Foreskin keratinocyte (primary cell): ENCODE measurements at places on chromosomes 1 and 21. TPM values are rescaled to one million over a fixed set of nuclear protein-coding genes. Genes with fewer than 3 reads are reported as not detected.

Gene USF1
- 38.5 and 39.0 TPM in 2 replicates for total RNA-seq

Gene RNU1-2
- 2,556 and 4,441 TPM in 2 replicates for total RNA-seq

DNA sequence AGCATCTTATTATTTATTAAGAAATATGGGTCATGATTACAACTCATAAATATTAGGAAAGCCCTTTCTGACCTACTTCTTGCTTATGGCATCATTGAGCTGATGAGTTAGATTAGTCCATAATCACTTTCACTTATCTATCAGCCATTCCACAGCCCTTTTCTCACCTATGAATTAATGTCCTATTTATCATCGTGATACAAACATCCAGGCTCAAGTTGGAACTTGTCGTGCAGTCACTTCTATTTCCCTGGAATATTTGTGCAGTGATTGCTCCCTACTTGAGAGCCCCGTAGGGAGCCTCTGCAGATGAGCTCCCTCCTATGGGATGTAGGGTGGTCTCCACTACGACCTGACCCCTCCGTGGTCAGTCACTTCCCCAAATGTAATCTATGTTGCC lies 8.1 kb upstream of the F3 start:
- DNase-seq, result peak; percentile 79

DNA sequence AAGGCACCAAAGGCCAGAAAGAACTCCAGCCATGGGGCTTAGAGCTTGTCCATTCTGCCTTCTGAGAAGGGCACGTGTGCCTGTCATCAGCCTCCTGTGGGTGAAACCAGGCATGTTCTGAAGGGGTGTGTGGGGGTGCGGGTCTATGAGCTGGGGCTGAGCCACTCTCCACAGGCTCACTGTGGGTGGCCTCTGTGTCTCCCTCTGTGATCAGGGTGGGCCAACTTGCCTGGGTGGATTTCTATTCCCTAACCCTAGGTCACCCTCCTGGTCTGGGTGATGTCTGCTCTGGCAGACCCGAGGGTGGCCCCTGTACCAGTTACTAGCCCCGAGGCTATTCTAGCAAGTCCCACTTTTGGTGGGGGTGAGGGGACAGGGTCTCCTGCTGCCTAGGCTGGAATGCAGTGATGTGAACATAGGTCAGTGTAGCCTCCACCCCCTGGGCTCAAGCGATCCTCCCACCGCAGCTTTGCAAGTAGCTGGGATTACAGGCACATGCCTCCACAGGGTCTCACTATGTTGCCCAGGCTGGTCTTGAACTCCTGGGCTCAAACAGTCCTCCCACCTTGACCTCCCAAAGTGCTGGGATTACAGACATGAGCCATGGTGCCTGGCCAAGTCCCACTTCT lies 94.4 kb downstream of the TRIM11 start:
- no peak for DNase-seq

DNA sequence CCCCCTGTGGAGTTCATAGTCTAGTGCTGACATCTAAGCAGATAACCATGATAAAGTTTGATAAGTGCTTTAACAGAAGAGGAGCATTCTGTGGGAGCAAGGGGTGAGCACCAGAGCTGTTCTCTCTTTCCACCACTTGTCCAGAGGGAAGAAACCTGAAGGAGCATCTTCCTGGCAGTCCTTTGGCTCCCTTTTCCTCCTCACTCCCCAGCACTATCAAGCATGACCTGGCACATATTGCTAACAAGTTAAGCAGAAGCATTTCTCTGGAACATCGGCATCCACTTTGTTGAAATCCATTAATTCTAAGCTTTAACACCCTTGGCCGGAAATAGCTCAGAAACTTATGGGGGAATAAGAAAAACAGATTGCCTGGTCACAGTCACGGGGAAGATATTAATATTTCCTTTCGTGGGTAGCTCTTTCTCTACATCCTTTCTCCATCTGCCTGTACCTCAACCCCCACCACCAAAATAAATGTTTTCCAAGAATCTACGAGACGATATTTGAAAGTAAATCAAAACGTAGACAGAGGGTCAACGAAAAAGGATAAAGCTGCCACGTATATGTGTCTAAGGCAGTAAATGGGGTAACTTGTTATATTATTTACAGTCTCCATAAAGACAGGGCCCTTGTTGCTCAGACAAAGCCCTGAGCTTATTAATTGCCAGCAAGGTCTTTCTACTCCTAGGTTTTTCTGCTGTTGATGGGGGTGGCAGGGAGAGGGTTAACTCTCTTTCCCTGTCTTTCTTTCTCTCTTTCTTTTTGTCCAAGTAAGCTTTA lies 351.4 kb downstream of the NUF2 start:
- DNase-seq, result no peak

DNA sequence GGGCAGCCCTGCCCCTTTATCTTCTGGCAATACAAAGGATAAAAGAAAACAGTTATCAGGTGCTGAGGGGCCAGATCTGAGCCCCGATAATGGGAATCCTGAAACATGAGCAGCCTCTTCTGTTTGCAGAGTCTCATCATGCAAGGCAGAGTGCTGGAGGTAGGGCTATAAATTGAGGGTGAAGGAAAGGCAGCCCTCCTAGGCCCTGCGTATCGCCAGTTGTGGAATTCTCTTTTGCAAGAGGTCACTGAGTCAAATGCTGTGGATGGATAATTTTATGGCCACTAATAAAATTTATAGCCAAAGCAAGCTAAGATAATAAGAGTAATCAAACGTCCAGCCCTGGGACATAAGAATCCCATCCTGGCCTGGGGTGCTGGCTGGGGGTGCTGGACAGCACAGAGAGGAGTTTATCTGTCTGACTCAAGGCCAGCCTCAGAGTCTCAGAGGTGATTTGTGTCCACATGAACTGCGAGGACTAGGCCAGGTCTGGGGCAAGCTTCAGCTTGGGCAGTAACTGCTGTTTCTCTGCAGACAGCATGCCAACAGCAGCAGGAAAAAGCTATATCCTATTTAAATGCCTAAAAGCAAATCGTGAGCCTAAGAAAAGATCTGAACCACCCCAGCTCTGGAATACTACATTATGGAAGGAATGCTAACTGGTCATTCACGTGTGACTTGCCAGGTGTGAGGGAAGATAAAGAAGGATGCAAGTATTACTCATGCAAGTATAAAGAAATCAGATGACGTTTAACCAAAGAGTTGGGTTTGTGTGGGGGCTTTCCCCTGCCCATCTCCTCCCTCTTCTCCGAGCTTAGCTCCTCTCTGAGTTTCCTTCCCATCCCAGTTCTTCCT lies 254.8 kb downstream of the KIF26B start:
- no peak for DNase-seq

DNA sequence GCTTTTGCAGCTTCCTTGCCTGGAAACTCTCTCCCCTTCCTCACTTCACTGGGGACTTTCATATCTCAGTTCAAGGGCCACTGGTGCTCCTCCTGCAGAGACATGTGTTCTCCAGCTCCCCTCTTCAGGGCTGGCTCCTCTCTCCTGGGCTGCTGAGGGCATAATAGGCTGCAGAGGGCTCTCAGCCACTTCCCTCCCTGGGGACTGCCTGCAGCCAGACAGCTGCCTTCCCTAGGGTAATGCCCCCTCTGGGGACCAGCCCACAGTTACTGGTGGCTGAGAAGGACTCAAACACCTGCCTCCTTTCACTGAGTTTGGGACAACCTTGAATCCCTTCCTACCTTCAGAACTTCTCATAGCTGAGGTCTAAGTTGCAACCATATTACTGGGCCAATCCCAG lies 104.8 kb upstream of the POU3F1 start:
- DNase-seq, result no peak

GRCh38 chr1:64543831-64544230 lies 73.9 kb downstream of the CACHD1 start:
- no peak for DNase-seq

- DNase-seq, result peak; percentile 89
These were observed 26.1 kb downstream of the PKP1 start for GRCh38 chr1:201309416-201309815.

DNA sequence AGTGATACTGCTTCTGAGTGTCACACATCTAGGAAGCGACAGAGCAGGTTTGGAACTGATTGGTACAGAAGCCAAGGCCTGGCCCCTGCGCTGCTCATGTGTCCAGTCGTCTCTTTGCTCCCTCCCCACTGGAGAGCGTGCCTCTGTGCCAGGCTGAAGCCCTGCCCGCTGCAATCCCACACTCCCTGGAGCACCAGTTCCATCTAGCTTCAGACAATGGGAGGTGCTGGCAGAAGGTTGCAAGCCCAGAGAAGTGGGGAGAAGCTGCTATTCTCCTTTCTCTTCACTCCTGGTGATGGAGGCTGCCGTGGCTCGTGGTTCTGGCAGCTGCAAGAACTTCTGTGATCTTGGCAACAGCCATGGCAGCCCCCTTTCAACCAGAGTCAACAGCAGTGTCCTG lies 250.9 kb downstream of the MATN1 start:
- no peak for DNase-seq

GRCh38 chr1:65247419-65248359 lies 61.7 kb upstream of the DNAJC6 start:
- peak; percentile 99 for DNase-seq

- DNase-seq, result no peak
These were observed 152.9 kb upstream of the ZNF644 start for GRCh38 chr1:91174734-91175133.

Gene MYBPHL
- 1.1 and 1.2 TPM in 2 replicates for total RNA-seq

DNA sequence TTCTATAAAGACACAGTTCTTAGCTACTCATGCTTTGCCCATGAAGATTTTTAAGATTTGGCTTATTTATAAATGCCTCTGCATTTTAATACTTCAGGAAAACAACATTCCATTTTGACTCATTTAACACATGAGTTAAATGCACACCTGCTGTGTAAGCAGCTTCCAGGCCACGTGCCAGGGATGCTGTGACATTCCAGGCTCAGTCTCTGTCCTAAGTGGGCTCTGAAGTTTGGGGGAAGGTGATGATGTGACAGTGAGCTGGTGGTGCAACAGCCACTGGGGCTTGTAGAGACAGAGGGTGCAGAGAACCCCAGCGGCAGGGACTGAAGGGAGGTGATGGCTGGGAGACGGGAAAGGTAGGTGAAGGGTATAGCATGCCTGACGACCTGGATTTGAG lies 40.7 kb downstream of the HHAT start:
- no peak for DNase-seq

Gene RFX5
- total RNA-seq, result 29.2 and 38.4 TPM in 2 replicates

Gene ERVH48-1
- total RNA-seq, result not detected in 2 replicates

DNA sequence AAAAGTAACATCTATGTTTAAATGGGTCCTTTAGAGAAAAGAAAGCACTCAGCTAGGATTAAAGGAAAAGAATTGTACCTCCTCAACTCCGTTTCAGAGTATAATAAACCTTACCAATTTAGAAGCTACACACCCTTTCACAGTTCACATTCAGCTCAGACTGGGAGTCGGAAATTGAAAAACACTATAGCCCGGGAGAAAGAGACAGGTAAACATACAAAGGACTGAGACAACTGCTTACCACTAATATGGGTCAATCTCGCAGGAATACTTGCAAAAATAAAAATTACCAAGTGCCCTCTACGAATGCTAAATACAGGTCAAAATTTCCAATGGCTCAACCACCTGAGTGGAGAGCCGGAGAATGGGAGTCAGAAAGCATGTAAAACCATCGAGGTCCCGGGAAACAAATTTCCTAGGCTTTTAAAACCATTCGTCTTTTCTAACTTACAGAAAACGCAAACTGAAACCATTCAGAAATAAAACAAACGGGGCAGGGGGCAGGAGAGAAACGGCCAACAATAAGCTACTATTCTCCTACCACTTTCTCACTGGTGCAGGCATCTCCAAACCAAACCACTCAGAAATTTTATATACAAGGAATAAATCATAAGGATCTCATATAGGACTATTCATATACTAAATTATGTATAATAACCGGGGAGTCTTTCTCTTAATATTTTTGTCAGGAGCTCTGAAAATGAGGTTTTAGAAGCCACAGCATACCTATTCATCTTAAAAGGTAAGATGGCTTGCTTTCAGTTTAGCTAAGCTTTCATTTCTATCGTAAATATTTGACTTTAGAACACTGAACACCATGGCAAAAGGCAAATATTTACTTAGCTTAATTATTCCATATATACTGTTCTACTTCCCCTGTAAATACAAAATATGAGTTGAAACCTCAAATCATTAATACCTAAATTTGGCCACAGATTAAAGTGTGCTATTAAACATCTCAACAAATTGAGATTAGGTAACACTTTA lies 136.5 kb downstream of the RERE start:
- DNase-seq, result no peak

- DNase-seq, result no peak
These were observed 507.1 kb downstream of the BRINP3 start for GRCh38 chr1:189970331-189971230.

DNA sequence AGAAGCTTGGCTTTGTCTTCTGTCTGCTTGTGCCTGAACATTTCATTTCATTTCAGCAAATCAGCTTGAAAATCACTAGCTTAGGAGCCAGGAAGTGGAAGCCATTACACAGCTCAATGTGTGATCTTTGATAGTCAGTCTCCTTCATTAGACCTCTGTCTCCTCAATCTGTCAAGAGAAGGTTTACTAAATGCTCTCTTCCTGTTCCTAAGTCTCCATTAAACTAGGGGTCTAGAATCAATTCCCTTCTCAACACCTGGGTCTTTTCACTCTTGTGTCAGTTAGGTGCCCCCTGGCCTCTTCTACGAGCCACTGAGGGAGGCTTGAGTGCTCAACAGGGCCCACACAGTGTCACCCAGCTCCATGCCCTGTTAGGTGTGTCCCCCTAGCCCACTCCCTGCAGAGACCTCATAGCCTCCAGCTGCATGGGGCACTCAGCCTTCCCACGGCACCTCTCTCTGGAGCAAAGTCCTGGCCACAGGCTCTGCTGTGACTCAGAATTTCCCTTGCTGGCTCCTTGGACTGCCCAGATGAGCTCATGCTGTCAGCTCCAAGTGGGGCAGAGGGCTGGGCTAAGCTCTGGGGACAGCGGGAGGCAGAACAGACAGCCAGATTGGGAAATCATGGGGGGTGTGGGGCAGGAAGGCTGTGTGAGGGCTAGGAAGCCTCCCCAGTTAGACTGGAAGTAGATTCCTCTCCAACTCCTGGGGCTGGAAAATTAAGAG lies 115.7 kb upstream of the IPO9 start:
- peak; percentile 90 for DNase-seq

DNA sequence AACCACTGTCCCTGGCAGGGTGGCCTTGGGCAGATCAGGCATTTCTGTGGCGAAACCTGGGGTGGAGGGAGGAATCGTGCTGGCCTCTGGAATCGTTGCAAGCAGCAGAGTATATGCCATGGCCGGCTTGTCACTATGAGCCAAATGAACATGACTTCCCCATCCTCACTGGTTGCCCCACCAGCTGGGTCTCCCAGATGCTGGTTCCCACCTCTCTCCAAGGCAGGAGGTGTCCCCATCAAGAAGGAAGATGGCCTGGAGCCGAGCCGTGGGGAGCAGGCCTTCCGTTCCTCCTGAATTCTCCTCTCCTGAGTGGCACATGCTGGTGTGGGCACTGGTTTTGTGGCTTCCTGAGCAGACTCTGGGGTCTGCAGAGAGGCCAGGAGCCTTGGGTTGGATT lies 60.2 kb upstream of the ACTRT2 start:
- DNase-seq, result no peak

GRCh38 chr1:154765970-154766369 lies 104.1 kb downstream of the KCNN3 start:
- DNase-seq, result no peak

Gene SLC1A7
- total RNA-seq, result not detected in 2 replicates

GRCh38 chr21:39712976-39713375 lies 32.0 kb upstream of the IGSF5 start:
- no peak for DNase-seq
